SK-N-DZ (cell line): ENCODE measurements at places on chromosomes 7 and 10.

DNA sequence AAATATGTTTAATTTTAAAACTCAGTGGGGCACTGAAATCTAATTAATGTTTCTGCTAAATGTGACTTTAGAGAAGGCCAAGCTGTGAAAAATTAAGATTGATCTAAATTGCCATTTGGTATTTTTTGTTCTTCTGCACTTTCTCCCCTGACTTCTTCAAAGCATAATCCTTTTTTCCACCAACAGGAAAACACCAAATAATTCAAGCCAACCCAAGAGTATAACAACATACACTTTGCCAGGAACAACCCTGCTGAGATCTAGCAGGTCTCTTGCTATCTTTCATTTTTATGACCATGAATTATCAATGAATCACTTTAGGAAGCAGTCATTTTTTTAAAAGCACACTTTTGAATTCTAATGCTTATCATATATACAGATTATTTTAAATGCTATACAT is 100.1 kb downstream of the USP6NL start:
- DNase-seq = no peak

- DNase-seq = peak; percentile 9
These were observed 643.6 kb downstream of the IPMK start for GRCh38 chr10:57624066-57624465.

- DNase-seq = no peak
These were observed 35.6 kb upstream of the GRB10 start for GRCh38 chr7:50818324-50818723.

GRCh38 chr7:99102361-99102760 is 41.5 kb downstream of the SMURF1 start:
- no peak for DNase-seq

DNA sequence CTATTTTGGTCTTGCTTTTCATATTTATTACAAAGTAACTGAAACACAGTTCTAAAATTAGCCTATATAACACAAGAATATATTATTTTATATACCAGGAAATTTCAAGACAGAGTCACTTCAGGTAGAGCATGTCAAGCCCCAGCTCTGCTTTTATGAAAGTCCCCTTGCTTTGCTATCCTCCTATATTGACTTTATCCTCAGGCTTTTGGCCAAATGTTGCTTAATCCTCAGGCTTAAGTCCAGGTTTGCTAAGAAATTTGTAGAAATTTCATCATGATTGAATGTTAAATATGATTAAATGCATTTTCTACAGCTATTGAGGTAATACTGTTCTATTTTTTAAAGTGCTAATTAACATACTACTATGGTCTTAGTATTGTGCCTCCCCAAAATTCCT is 227.6 kb downstream of the FZD1 start:
- no peak for DNase-seq

DNA sequence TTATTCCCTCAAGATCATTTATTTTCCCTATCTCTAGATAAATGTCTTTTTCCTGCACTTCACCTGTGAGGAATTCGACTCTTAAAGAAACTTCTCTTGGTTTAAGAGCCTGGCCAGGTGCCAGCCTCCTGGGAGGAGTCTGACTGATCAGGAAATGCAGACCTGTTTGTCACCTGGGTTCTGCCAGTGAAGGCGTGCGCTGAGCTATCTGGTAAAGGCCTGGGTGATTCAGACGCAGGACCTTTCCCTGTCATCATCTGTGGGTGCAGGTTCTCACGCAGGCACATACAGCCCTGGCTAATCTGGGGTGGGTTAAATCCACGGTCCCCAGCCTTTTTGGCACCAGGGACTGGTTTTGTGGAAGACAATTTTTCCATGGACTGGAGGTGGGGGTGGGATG is 65.3 kb upstream of the AQP1 start:
- DNase-seq = no peak

DNA sequence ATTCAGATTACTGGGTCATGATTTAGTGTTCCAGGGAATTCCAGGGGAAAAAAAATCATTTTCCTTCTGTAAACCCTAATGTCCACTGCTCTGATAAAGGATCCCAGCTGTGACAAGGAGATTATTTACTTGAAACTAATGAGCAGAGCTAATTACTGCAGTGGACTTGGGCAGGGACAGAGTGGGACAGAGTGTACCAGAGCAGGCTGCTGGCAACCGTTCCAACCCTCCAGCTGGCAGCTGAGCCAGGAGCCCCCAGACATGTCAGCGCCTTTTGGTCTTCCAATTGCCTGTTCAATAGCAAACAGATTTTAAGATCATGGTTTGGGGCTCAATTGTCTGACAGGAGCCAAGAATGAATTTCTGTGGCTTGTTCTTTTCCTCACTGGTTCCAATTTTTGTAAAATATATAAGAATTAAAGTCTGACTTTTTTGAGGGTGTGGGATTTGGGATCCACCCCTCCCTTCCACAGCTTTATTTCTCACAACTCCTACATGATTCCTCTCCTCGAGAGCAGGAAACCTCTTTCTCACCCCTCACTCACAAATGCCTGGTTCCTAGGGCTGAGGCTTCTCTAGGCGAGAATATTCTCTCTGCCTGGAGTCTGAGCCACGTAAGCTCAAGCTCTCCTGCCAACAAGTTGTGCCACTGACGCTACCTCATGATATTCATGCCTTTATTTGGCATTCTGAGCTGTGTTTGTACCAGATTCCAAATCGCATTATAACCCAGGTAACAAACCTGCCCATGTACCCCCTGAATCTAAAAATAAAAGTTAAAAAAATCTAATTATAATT is 20.6 kb upstream of the FAM180A start:
- DNase-seq = no peak
